A549 treated with ZK216348 at 1 μM for 4 hours (cell line): ENCODE measurements at places on chromosomes 11 and 22. TPM values are rescaled to one million over a fixed set of nuclear protein-coding genes. Genes with fewer than 3 reads are reported as not detected.

XKR3 gene
- total RNA-seq, result not detected in 5 replicates

SUSD2 gene
- total RNA-seq, result 41.6 to 76.6 TPM (median 72.0 TPM) in 5 replicates

OR51B5 gene
- 0.47 TPM in 1 of 5 replicates, not detected in the others for total RNA-seq

TEF gene
- total RNA-seq, result 0.76 to 1.2 TPM (median 0.79 TPM) in 5 replicates

CNIH2 gene
- total RNA-seq, result 0.88 to 2.7 TPM (median 1.7 TPM) in 5 replicates

THRSP gene
- not detected in 5 replicates for total RNA-seq

BIK gene
- total RNA-seq, result 0.81 to 2.1 TPM (median 1.2 TPM) in 5 replicates

PGA3 gene
- not detected in 5 replicates for total RNA-seq

GALNT18 gene
- total RNA-seq, result 18.4 to 28.2 TPM (median 23.4 TPM) in 5 replicates

SERPING1 gene
- total RNA-seq, result 0.21 to 0.85 TPM (median 0.42 TPM) in 5 replicates

CRYBB2 gene
- total RNA-seq, result not detected in 5 replicates

APBB1 gene
- total RNA-seq, result 14.1 to 22.3 TPM (median 19.7 TPM) in 5 replicates

MIAT gene
- 0.22 to 0.48 TPM (median 0.34 TPM) in 5 replicates for total RNA-seq

FADS3 gene
- total RNA-seq, result 42.9 to 73.0 TPM (median 68.0 TPM) in 5 replicates

ZNF214 gene
- total RNA-seq, result 0.49 to 1.5 TPM (median 0.73 TPM) in 5 replicates

TMPRSS4 gene
- total RNA-seq, result 0.14 TPM in 1 of 5 replicates, not detected in the others

PRR5 gene
- 6.9 to 18.8 TPM (median 18.2 TPM) in 5 replicates for total RNA-seq

POU2AF3 gene
- 0.57 to 1.2 TPM (median 1.2 TPM) in 5 replicates for total RNA-seq

SCT gene
- not detected in 5 replicates for total RNA-seq

ART1 gene
- not detected in 5 replicates for total RNA-seq

FGF4 gene
- total RNA-seq, result not detected in 5 replicates

OR2AG1 gene
- total RNA-seq, result not detected in 5 replicates

PRR33 gene
- not detected in 5 replicates for total RNA-seq

TRIM29 gene
- 15.0 to 21.9 TPM (median 18.4 TPM) in 5 replicates for total RNA-seq

OR5P2 gene
- total RNA-seq, result not detected in 5 replicates

RASSF7 gene
- total RNA-seq, result 23.6 to 49.6 TPM (median 43.2 TPM) in 5 replicates

MAJIN gene
- total RNA-seq, result not detected in 5 replicates

LRP4 gene
- total RNA-seq, result 6.0 to 8.5 TPM (median 7.6 TPM) in 5 replicates

IL18 gene
- 74.9 to 108 TPM (median 92.3 TPM) in 5 replicates for total RNA-seq

C11orf98 gene
- total RNA-seq, result 124 to 164 TPM (median 134 TPM) in 5 replicates

CHRDL2 gene
- 2.2 to 6.3 TPM (median 4.6 TPM) in 5 replicates for total RNA-seq

FAR1 gene
- 40.0 to 64.8 TPM (median 50.7 TPM) in 5 replicates for total RNA-seq

TCN1 gene
- total RNA-seq, result 0.09 to 0.49 TPM in 2 of 5 replicates, not detected in the others

IFT27 gene
- 15.1 to 24.2 TPM (median 23.6 TPM) in 5 replicates for total RNA-seq

ANKK1 gene
- not detected in 5 replicates for total RNA-seq

NRGN gene
- 7.3 to 12.6 TPM (median 11.1 TPM) in 5 replicates for total RNA-seq

CTNND1 gene
- 56.2 to 73.7 TPM (median 65.9 TPM) in 5 replicates for total RNA-seq

OR8G1 gene
- not detected in 5 replicates for total RNA-seq

C11orf16 gene
- not detected in 5 replicates for total RNA-seq

PLA2G3 gene
- not detected in 5 replicates for total RNA-seq

SPINDOC gene
- 32.2 to 59.0 TPM (median 48.7 TPM) in 5 replicates for total RNA-seq
